ENCODE measurements at places on chromosomes 1 and 21. TPM values are rescaled to one million over a fixed set of nuclear protein-coding genes. Genes with fewer than 3 reads are reported as not detected.

Gene ETV3
- total RNA-seq: 12.5 TPM

Gene RIMKLA
- 20.9 TPM for total RNA-seq

Gene VHLL
- total RNA-seq: 0.25 TPM

Gene PKNOX1
- total RNA-seq: 13.8 TPM

Gene FAM163A
- total RNA-seq: 0.25 TPM

Gene HOOK1
- total RNA-seq: 11.3 TPM

Gene PTPN14
- 3.4 TPM for total RNA-seq

Gene GJB4
- total RNA-seq: not detected

Gene LCE1E
- total RNA-seq: not detected

Gene LAPTM5
- 3.9 TPM for total RNA-seq

Gene SORT1
- total RNA-seq: 46.7 TPM

Gene TCHHL1
- not detected for total RNA-seq

Gene LCE3D
- total RNA-seq: not detected

Gene TBX19
- 0.25 TPM for total RNA-seq

Gene ZNF683
- total RNA-seq: not detected

Gene SLC6A9
- 4.7 TPM for total RNA-seq

Gene SELE
- 0.74 TPM for total RNA-seq

Gene S100PBP
- 30.0 TPM for total RNA-seq

Gene RHCE
- total RNA-seq: 0.25 TPM

Gene KPRP
- total RNA-seq: not detected

Gene GJB5
- total RNA-seq: not detected

Gene S100B
- 10.1 TPM for total RNA-seq

Gene CAPN9
- total RNA-seq: not detected

Gene SPRR2G
- total RNA-seq: not detected

Gene RSPO1
- not detected for total RNA-seq

Measured in temporal lobe (tissue), 4 donors.